ENCODE measurements at places on chromosomes 1 and 21. TPM values are rescaled to one million over a fixed set of nuclear protein-coding genes. Genes with fewer than 3 reads are reported as not detected.

SLC6A9 gene
- 0.40 TPM for total RNA-seq

NBPF6 gene
- not detected for total RNA-seq

KIF26B gene
- total RNA-seq = 2.1 TPM

RABGAP1L gene
- 43.9 TPM for total RNA-seq

RAB13 gene
- 36.6 TPM for total RNA-seq

CLDN17 gene
- total RNA-seq = not detected

CHAF1B gene
- 25.9 TPM for total RNA-seq

OR2T27 gene
- not detected for total RNA-seq

ZBTB8B gene
- 0.07 TPM for total RNA-seq

TRIM58 gene
- not detected for total RNA-seq

HEYL gene
- not detected for total RNA-seq

MEGF6 gene
- total RNA-seq = 22.4 TPM

FCRLA gene
- total RNA-seq = 0.43 TPM

SERPINC1 gene
- total RNA-seq = not detected

ARHGEF10L gene
- 11.0 TPM for total RNA-seq

AMY1C gene
- not detected for total RNA-seq

MAN1C1 gene
- 1.5 TPM for total RNA-seq

TGFB2 gene
- total RNA-seq = 65.5 TPM

MTMR11 gene
- total RNA-seq = 7.2 TPM

EPHA10 gene
- not detected for total RNA-seq

All from A172 (cell line).